Stimulated activated CD8-positive, alpha-beta memory T cell treated with anti-CD3 and anti-CD28 coated beads, Interleukin-7, amount 100 ng/mL, for 1 hour (primary cell): ENCODE measurements at places on chromosomes 12 and 14.

DNA sequence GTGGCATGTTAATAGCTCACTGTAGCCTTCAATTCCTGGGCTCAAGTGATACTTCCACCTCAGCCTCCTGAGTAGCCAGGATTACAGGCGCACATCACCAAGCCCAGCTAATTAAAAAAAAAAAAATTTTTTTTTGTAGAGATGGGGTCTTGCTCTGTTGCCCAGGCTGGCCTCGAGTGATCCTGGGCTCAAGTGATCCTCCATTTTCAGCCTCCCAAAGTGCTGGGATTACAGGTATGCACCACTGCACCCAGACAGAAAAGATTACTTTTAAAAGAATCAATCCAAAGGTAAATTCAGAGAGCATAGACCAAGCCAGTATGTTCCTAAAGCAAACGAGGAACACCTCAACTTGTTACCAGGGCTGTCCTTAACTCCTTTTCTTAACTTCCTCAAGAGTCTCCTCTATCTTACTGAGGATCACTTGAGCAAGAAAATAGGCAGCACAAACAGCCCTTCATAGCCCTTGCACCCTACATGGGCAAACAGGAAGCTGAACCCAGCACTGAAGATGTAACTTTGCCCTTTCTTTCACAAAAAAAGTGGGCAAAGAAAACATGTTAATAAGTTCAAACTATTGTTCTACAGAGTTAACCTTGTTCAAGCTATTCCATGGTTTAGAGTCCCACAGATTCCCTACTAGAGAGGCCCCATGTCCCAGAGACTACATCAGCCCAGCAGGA is 11.3 kb downstream of the CS start:
- DNase-seq = no peak

DNA sequence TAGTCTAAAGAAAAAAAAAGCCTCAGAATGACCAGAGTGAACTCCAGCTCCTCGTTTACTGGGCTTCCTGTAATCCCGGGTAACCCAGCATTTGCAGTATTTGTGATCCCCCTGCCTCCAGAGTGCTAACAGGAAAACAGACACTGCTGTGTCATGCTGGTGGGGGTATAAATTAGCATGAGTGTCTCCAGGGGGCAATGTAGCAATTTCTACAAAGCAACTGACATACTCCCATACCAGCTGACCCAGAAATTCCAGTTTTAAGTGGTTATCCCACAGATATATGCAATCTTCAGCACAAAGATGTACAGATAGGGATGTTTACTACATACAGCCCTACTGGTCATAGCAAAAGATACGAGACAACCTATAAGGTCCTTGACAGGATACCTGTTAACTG is 18.8 kb downstream of the TTC7B start:
- no peak for DNase-seq

DNA sequence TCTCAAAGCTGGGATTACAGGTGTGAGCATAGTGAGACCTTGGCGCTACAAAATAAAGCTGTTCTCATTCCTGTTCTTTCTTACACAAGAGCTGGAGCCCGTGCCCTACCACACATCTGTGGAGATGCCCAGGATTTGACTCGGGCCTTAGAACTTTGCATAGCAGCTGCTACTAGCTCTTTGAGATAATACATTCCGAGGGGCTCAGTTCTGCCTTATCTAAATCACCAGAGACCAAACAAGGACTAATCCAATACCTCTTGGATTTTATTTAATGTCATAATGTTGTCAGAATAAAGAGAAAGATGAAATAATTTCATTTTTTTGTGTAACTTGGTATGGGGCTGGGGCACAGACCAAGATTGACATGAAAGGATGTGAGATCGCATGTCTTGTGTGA is 7.6 kb downstream of the PNP start:
- no peak for DNase-seq

DNA sequence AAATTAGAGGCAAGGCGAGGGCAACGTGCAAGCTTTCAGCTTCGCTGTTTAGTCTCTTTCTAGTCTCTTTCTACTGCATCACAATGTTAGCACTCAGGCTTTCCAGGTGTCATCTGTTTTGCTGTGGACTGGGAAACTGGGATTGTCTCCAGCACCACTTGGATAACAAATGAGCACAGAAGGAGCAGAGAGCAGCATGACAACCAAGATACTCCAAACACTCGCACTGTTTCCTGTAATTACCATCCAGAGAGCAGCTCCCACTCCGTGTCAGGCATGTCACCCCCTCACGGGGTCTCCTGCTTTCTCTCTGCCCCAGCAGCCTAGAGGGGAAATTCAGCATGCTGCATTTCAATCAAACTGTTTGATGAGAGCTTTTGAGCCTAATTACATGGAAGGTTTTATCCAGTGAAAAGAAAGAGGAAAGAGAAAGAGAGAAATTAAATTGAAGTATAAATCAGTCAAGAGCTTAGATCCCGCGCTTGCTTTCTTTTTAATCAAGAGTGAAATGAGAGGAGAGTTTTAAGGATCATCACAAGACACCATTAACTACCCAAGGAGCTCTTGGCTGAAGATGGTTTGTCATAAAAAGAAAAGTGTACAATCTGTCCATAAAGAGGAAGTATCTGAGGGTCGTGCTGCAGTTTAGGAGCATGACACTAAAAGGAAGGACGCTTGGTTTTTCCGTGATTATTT is 917.7 kb downstream of the DIO2 start:
- DNase-seq = no peak

GRCh38 chr12:105721051-105721825 is 390.7 kb downstream of the C12orf75 start:
- DNase-seq = no peak

GRCh38 chr12:7092229-7092985 is at the start of gene C1R:
Gene C1R, minus strand, starts transcription at chr12:7092445. Its CDS starts 57 bp downstream, at chr12:7092388.
- peak; percentile 46 for DNase-seq

- DNase-seq = no peak
Observed at GRCh38 chr14:50523271-50524041, 8.9 kb downstream of the MAP4K5 start.

- DNase-seq = no peak
Observed at GRCh38 chr12:62903151-62903550, 31.8 kb downstream of the PPM1H start.

- DNase-seq = no peak
Observed at GRCh38 chr14:68284834-68285233, 465.3 kb downstream of the RAD51B start.

GRCh38 chr14:96627386-96627785 is 125.2 kb downstream of the PAPOLA start:
- no peak for DNase-seq

- no peak for DNase-seq
Observed at GRCh38 chr12:50057896-50058670, 687 bp downstream of the ASIC1 start.

- no peak for DNase-seq
Observed at GRCh38 chr14:104852280-104852663, 12.8 kb upstream of the CEP170B start.

DNA sequence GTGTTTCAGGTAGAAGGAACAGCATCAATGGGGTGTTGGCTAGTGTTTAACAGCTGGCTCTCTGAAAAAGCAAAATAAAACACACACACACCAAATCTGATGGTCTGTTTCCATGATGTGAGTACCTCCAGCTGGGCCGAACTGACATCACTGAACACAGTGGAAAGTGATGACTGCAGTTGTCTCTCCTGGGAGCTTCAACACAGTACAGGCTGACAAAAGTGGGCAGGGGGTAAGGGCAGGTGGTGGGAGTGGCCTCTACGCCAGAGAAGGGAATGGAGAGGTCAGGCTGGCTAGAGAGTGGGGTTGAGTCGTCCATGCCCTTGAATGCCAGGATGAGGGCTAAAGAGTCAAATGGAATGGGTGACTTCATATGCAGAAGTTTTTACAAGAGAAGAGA is 8.0 kb upstream of the HNF1A start:
- DNase-seq = no peak

- no peak for DNase-seq
Observed at GRCh38 chr14:69351385-69351784, 46.7 kb downstream of the ERH start.

- DNase-seq = no peak
Observed at GRCh38 chr12:76539727-76540126, 19.8 kb downstream of the OSBPL8 start.

GRCh38 chr14:65164068-65164824 is 61.9 kb upstream of the MAX start:
- no peak for DNase-seq

- DNase-seq = no peak
Observed at GRCh38 chr12:40315375-40315774, 90.6 kb downstream of the LRRK2 start.

GRCh38 chr12:45425426-45425825 is 209.5 kb downstream of the ANO6 start:
- DNase-seq = no peak

GRCh38 chr12:27185234-27186021 is 58.7 kb upstream of the STK38L start:
- no peak for DNase-seq

- DNase-seq = no peak
Observed at GRCh38 chr12:122730215-122731014, at the start of gene HCAR1. Gene HCAR1, minus strand, starts transcription at chr12:122730844. Its CDS starts 505 bp downstream, at chr12:122730339.

GRCh38 chr14:35533357-35534207 is at the start of gene INSM2:
Gene INSM2, plus strand, starts transcription at chr14:35534164. Its CDS starts 89 bp downstream, at chr14:35534253.
- DNase-seq = no peak

DNA sequence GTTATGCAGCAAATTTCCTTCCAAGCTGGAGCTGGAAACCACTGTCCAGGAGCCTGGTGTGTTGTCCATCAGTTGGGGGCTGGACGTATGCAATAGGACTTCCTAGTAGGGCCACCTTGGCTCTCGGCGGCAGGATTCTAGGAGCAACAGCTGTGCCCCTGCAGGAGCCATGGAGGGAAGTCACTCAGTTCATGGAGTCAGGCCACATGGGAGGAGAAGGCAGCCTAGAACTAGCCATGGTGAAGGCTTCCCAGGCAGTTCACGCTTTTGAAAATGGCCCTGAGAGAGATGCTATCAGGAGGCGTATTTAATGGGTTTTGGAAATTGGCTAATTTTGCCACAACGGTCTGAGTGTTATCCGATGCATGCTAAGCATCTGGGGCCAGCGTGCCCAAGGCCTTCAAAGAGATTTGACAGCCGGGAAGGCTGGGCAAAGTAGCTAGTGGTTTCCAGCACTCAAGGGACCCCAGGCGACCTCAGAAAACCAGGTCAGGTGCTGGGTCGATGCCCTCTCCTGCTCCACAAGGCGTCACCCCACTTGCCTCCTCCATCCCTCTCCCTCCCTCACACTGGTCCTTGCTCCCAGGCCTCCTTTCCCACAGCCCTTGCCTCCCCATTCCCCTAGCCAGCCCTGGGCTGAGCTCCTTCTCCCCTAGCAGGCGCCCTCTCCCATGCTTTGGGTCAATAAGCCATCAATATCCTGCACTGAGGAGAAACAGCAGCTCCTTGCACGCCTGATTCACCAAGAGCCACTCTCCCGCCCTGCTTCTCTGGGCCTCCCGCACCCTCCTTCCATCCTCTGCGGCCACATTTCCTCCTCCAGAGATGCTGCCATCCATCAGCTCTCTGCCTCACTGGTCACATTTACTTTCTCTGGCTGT is 30.9 kb upstream of the SYNDIG1L start:
- DNase-seq = no peak

DNA sequence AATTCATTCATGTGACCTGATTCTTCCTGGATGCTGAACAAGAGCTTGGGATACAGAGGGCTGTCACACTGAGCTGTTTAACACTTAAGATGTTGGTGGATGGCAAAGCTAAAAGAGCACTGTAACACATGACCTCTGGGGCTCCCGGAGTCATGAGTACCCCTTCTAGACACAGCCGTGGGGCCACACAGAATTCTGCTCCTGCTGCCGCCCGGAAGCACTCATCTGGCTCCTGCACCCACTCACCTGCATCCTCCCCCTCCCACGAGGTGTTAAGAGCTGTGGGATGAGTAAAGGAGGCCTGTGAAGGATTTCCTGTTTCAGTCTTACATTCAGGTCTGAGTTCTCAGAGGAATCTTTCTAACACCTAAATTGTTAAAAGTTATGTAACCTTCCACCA is 78.0 kb upstream of the SSTR1 start:
- DNase-seq = no peak

DNA sequence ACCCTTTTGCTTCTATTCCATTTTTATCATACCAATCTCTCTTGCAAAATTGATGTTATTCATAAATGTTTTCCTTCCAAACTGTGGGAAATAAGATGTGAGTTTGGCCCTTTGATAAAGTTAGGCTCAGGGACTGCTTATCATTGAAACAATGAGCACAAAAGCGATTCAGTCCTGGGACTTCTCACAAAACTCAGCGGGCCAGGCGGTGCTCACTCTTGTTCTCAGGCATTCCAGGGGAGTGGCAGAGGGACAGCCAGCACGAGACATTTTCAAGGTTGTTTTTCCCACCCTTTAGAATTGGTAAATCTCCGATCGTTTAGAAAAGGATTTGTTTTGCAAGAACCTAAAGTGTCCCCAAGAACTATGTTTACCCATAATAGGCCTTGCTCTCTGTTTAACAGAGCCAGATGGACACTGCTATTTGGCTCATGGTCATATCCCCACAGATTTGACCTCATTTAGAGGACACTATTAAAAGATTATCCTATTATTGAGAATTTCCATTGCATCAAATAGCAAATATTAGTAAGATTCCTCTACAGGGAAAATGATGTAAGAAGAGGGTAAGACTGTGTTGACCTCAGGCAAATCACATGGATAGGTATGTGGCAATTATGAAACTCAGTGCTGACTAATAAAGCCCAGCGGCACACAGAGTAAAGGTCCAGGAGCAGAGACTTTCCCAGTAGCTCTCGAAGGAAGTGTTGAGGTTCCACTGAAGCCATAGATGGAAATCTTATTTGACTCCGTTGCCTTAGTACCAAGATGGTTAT is 102.7 kb upstream of the USP44 start:
- DNase-seq = no peak

DNA sequence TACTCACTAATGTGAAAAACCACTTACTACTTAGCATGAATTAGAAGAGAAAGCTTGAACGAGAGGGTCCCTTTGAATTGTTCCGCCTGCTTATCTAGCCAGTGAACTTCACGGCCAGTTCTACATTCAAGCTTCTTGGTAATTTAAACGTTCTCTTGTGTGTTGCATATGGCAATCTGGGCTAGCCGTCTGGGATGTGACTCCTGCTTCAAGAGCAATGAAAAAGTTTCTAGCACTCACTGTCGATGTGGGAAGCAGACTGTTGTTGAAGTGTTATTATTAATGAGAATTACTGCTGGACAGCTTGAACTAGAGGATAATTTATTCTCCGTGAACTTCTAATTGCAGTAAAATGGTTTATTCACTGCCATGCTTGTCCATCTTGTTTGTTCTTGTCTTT is 93.9 kb downstream of the SLC15A5 start:
- no peak for DNase-seq

DNA sequence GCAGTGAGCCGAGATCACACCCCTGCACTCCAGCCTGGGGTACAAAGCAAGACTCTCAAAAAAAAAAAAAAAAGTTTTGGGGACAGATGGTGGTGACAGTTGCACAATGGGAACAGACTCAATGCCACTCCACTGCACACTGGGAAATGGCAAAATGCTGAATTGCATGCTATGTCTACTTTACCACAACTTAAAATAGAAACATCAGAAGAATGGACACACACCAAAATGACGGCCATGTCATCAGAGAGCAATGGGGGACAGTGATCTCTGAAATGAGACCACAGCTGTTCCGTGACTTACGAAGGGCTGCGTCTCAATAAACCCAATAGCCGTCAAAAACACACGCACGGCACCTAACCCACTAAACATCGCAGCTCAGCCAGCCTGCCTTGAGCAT is 13.7 kb downstream of the DDX54 start:
- no peak for DNase-seq
